ENCODE measurements at places on chromosomes 3 and 15. TPM values are rescaled to one million over a fixed set of nuclear protein-coding genes. Genes with fewer than 3 reads are reported as not detected.

GRCh38 chr3:27712136-27713077 lies 9.7 kb downstream of the EOMES start:
- peak; percentile 87 for DNase-seq

DNA sequence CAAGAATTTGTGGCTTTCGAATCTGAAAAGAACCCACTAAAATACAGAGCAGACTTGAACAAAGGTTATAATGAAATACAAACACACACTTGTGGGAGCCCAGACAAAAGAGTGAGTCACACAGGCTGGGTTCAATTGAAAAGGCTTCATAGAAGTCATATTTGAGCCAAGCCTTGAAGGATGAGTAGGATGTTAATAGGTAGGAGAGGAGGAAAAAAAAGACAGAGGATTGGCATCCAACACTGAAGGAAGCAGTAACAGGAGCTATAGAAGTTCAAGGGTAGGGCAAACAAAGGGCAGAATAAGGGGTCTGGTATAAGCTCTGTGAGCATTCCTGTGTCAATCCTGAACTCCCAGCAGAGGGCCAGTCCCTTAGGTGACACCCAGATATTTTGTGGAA lies 325.4 kb downstream of the FOXP1 start:
- no peak for DNase-seq

DNA sequence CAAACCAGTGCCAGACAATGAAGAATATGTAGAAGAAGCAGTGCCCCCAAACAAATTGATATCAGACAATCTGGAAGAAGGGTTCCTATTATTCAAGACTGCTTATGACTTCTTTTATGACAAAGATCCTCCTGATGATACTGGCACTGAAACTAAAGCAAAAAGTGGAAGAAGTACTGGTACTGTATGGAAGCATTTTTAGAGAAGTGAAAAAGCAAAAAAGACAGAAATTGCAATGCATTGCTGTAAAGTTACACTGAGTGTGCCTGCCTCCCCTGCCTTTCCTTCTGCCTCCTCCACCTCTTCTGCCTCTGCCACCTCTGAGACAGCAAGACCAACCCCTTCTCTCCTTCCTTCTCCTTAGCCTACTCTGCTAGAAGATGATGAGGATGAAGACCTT lies 167.6 kb downstream of the PLCL2 start:
- no peak for DNase-seq

GRCh38 chr3:41219424-41219823 lies 20.1 kb downstream of the CTNNB1 start:
- DNase-seq, result no peak

The GOLGA6B gene
- total RNA-seq, result not detected

- no peak for DNase-seq
Measured at GRCh38 chr3:117751651-117752050, 1042.1 kb downstream of the TUSC7 start.

The THPO gene
- 0.35 TPM for total RNA-seq

- DNase-seq, result no peak
Measured at GRCh38 chr3:148757238-148758215, 59.8 kb downstream of the AGTR1 start.

The ATP8B4 gene
- 6.1 TPM for total RNA-seq

The FANCD2OS gene
- total RNA-seq, result not detected

DNA sequence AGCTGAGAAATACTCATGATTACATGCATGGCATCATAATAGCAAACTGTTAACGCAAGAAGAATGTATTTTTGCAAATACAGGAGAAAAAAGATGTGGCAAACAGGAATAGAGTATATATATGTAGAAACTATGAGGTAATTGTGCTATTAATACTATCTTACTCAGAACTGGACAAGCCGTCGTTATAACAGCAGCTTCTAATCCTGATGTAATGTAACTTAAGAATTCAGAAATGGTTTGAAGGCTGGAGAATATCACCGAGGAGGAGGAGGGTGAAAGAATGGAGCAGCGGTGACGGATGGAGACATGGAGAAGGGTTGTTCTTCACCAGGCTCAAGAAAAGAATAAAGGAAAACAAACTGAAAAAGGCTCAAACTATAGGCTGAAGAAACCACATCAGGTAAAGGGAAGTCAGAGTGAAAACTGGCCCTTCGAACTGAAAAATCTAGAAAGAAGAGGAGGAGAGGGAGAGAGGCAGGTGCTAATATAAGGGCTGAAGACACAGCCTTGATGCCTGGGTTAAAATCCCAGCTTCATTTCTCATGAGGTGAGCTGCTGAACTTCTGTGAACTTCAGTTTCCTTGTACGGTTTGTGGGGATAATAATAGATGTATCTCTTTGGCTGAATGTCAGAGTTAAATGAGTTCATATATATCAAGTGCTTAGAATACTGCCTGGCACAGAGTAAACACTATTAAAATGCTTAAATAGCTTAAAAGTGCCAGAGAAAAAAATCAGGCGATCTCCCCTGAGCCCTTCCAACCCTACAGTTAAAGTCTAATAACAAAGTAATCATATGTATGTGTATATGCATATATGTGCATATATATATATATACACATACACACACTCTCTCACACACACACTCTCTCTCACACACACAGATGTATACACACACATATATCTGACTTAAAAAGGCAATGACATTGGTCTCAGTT lies 43.9 kb downstream of the GOLIM4 start:
- DNase-seq, result no peak

The PLSCR2 gene
- total RNA-seq, result not detected

DNA sequence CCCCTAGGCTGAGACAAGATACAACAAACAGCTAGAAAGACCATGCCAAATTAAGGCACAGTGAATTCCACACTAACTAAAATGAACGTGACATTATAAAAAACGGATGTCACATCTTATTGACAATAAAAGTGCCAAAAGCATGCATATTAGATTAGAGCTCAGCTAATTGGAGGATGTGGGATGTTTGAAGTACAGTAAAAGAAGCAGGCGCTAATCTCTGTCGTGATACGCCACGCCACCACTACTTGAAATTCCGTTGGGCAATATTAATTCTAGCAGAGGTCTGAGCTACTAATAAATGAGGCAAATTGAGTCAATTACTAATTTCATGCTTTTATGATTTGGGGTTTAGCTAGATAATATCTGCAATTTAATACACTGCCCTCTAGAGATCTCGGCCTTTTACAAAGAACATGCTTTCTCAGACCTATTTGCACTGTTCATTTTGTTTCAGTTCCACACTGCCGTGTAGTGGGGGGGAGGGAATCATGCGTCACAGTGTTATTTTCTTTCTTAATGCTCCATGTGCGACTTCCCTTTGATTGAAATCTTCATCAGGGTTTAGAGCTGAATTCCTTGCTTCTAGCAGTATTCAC lies 52.9 kb upstream of the ROBO2 start:
- no peak for DNase-seq

DNA sequence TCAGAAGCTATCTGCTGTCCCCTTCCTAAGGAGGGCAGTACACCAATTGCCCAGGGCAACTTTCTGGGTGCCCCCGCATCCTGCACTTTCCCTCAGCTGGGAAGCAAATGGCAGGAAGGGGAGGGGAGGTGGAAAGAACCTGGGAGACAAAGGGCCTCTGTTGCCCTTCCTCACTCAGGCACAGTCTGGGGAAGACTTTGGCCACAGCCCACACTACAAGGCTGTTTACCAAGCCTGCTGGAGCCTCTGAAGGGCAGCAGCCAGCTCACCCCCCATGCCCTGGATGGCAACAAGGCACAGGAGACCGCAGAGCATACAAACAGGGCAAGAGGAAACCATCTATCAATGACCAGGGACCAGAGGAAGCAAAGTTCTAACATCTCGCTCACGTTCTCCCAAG lies 42.4 kb downstream of the ARRDC4 start:
- DNase-seq, result no peak

The PTH1R gene
- 12.7 TPM for total RNA-seq

The DOCK3 gene
- total RNA-seq, result 3.9 TPM

The FEZF2 gene
- not detected for total RNA-seq

The SHC4 gene
- total RNA-seq, result 1.5 TPM

The GOLGA8G gene
- not detected for total RNA-seq

- no peak for DNase-seq
Measured at GRCh38 chr15:66891776-66892175, 173.6 kb upstream of the SMAD3 start.

DNA sequence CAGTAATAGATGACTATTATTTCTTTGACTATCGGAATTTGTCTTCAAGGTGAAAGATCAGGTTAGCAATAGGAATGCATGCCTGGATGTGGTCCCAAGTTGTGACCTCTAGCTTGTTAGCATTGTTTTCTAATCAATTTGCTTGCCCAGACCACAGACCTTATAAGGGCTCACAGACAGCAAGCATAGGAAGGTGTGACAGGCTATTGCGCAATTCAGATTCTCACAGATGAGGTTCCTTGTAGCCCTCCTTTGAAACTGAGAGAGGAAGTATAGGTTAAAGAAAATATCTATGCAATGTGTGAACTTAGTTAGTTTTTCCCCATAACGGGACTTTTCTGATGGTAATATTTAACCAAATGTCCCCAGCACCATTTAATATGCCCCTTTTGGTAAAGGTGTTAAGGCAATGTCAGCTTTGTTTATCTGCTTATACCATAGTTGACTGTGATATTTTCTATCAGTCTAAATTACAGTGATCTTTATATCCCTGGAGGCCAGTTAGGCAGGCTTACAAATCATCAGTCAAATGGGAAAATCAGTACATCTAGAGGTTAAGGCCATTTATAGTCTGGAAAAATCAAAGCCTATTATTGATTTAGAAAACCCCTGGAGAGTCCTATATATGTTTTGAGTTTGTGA lies 168.1 kb upstream of the MBNL1 start:
- no peak for DNase-seq

DNA sequence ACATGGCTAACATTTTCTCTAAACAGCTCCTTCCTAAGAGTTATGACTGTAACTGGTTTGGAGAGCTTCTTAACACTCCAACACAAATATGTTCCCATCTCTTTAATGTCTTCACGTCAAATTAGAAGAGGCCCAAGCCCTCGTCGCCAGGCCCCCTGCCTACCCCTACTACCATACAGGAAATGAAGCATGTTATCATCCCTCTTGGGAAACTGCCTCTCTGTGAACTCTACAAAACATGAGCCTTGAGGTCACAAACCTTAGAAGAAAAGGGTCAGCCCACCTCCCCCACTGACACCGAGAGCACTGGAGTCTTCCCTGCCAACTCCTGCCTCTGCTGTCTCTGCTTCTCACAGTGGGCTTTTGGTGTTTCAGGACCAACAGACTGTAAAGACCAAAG lies 243.1 kb upstream of the STT3B start:
- no peak for DNase-seq

The KIF23 gene
- total RNA-seq, result 1.5 TPM

- no peak for DNase-seq
Measured at GRCh38 chr15:36571301-36571700, 8.1 kb upstream of the CDIN1 start.

DNA sequence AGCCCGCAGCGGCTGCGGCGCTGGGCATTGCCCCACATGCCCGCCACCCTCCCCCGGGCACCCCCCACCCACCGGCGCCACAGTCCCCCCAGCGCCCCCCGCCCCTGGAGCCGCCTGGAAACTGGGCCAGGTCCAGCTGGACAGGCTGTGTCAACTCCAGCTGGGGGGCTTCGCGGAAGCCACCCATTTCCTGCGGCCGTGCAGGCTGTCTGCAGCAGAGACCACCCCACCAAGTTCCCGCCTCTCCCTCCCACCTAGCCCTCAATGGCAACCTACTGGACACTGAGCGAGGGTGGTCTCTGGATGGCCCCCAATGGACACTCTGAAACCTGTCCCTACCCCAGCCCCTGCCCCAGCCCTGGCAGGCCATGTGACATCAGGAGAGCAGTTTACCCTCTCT lies 62.8 kb upstream of the GATA2 start:
- DNase-seq, result no peak

DNA sequence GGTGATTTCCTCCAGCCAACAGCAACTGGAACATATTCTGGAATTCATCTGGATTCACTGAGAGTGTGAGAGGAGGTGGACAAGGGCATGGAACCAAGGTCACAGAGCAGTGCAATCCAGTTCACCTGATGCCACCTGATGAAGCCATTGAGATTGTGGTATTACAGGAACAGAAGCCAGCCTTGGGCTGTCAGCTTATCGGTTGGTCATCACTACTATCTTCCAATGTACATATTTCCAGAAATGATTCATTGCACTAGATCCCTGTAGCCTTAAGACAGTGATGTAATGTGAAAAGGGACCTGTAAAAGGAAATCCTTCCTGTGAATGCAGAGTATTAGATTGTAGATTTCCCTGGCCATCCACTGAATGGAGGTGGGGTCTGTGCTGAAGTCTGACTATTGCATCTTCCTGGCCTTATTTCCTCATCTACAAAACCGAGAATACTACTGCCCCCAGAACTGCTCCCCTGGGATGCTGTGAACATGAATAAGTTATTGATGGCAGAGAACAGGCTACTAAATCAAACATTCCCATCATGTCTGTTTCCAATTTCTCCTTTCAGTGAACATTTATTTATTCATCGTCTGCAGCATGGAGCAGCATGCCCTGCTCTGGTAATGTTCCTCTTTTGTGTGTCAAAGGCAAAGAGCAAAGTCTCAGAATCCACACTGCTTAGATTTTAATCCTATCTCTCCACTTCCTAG lies 47.4 kb upstream of the TPM1 start:
- no peak for DNase-seq

Data from Right ventricle myocardium inferior (tissue), 1 donor.